Testis (tissue), 5 donors: ENCODE measurements at places on chromosomes 5 and 9.

GRCh38 chr5:10339058-10339811 lies 14.3 kb upstream of the MARCHF6 start:
- DNase-seq, result no peak

DNA sequence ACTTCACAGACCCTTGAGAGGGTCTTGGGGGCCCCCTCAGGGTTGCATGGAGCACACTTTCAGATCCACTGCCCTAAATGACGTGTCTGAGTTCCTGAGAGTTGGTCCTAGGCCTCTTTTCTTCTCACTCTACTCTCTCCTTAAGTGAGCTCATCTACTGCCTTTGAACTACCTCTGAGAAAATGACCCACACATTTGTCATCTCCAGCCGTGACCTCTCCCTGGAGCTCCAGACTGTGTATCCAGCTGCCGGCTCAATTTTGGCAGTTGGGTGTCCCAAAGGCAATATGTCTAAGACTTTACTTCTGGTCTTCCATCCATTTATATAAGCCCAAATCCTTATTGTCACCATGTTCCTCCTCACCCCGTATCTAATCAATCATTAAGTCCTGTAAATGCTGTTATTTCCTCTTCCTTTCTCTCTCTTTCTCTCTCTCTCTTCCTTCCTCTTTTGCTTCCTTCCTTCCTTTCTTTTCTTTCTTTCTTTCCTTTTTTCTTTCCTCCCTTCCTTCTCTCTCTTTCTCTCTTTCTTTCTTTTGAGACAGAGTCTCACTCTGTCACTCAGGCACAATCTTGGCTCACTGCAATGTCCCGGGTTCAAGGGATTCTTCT lies 51.2 kb upstream of the HSPA9 start:
- DNase-seq, result no peak

GRCh38 chr5:64213531-64213930 lies 47.9 kb downstream of the RNF180 start:
- no peak for DNase-seq

- no peak for DNase-seq
Observed at GRCh38 chr5:159098603-159099436, 896 bp downstream of the EBF1 start.

- no peak for DNase-seq
Observed at GRCh38 chr9:104350541-104350940, 153.5 kb upstream of the OR13F1 start.

GRCh38 chr5:43530648-43531047 lies 15.7 kb upstream of the C5orf34 start:
- DNase-seq, result no peak

- no peak for DNase-seq
Observed at GRCh38 chr9:121912812-121913627, 180.1 kb downstream of the TTLL11 start.

DNA sequence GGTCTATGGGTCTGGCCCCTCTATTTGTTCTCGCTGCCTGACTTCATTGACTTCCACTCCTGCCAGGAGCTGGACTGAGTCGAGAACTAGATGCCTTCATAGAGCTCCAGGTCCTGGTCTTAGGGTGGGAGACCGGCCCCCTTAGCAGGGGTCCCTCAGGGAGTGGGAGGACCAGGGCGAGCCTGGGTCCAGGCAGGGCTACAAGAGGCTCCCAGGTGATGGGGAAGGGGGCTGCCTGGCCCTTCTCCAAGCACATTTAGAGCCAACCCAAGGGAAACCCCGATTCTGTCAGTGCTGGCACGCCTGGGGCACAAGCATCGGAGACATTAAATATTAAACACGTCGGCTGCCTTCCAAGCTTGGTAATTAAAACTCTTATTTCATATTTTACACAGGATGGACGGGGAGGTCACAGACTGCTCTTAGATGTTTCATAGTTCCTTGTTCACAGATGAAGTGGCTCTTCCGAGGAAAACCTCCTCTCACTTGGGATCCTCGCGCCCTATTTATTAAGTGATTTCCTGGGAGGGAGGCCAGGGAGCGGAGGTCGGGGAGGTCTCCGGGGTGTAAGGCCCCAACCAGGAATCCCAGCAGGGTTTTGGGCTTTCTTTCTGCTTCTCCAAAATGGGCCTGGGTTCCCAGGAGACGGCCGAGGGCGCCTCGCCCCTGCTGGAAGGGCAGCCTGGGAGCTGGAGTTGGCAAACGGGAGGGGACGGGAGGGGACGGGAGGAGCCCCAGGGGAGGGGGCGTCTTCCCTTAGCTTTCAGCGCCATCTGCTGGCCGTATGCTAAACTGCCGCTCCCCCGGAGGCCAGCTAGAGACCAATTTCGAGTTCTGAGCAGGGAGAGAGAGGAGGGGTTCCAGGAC lies 23.4 kb upstream of the ZBTB43 start:
- peak; percentile 92 for DNase-seq

DNA sequence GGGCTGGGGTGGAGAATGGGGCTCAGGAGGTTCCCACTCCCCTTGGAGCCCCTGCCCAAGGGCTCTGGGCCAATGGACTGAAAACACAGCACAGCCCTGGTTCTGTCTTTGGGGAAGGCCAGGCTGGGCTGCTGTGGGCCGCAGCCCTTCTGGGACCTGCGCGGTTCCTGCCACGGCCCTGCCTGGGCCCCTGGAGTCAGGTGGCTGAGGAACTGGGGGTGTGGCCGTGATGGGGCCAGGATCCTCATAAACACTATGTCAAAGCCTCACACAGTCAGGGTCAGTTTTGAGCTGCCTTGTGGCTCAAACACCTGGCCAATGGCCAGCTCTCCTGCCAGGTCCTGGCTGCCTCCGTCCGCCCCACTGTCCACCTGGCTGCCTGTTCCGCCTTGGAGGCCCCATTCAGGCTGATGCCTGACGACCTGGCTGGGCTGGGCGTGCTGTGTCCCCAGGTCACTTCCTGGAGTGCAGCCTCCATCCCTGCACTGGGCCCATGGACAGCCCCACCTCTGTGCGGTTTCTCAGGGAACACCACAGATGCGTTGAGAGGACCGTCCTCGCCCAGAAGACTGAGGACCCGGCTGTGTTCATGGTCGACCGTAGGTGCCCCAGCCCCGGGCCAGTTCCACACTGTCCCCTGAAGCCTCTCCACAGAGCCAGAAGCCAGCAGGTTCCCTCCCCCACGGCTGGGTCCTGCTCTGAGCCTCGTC lies 27.5 kb downstream of the PAEP start:
- peak; percentile 9 for DNase-seq

- DNase-seq, result no peak
Observed at GRCh38 chr9:109604131-109604530, 106.0 kb upstream of the PTPN3 start.

DNA sequence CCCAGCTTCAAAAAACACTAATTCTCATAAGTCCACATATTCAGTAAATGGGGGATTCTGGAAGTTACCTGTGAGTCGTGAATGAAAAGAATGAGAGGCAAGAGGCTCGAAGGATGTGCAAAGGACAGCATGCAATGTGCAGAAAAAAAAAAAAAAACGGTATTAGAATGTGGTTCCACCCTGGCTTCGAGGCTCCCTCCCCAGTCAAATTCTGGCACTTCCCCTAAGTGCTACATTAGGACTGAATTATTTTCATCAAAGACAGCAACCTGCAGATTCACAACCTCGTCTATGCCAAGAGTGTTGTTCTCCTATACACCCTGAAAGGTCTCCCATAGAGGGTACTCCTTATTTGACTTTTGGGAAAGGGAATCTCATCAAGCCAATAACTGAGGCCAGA lies 16.5 kb downstream of the CAPSL start:
- no peak for DNase-seq

DNA sequence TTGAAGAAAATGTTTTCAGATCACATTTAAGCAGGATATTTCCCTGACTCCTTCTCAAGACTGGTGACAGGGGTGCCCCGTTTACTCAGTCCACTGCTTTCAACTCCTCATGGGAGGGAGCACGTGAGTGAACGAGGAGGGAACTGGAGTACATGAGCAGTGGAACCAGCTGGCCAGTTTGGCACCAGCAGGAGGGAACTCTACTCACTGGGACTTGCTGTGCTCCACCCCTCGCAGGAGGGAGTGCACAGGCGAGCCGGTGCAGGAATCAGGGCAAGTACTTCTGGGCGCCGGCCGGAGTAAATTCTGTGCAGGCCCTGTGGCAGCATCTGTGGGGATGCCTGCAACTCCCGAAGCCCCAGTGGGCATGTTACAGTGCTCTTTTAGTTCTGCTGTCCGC lies 1941.1 kb upstream of the C9orf72 start:
- DNase-seq, result no peak

GRCh38 chr9:117681888-117682287 lies 22.3 kb upstream of the TLR4 start:
- no peak for DNase-seq

GRCh38 chr9:6199596-6199995 lies 16.0 kb upstream of the IL33 start:
- no peak for DNase-seq

- DNase-seq, result no peak
Observed at GRCh38 chr9:111427186-111427585, 57.0 kb downstream of the ECPAS start.

DNA sequence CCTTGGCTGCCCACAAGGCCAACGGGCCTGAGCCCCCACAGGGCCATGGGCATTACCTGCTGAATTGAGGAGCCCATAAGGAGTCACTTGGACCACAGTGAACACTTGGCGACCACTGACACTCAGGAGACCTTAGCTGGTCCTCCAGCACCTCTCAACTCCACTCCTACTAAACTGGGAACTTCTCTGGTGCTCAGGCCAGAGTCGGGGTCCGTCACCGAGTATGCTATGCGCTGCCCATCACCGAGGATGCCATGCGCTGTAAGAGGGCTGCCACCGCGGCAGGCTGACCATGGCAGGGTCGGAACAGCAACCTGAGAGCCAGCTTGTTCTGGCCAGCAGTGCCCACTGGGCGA lies 600 bp upstream of the SQSTM1 start:
- DNase-seq, result no peak

GRCh38 chr9:84393266-84393950 lies 52.9 kb upstream of the SLC28A3 start:
- no peak for DNase-seq

GRCh38 chr9:134626571-134627416 lies 14.8 kb upstream of the COL5A1 start:
- DNase-seq, result no peak

- DNase-seq, result no peak
Observed at GRCh38 chr5:168167338-168167737, 124.1 kb upstream of the WWC1 start.

GRCh38 chr5:158559643-158560042 lies 540.1 kb downstream of the EBF1 start:
- no peak for DNase-seq
